Activated CD4-positive, alpha-beta memory T cell treated with anti-CD3 and anti-CD28 coated beads, Interleukin-2, amount 10 ng/mL, durations not matched to agents 7 days and 5 days (primary cell): ENCODE measurements at places on chromosomes 16 and 17.
A peak's percentile ranks its signal among the peaks of the same experiment; 100 is the strongest.

DNA sequence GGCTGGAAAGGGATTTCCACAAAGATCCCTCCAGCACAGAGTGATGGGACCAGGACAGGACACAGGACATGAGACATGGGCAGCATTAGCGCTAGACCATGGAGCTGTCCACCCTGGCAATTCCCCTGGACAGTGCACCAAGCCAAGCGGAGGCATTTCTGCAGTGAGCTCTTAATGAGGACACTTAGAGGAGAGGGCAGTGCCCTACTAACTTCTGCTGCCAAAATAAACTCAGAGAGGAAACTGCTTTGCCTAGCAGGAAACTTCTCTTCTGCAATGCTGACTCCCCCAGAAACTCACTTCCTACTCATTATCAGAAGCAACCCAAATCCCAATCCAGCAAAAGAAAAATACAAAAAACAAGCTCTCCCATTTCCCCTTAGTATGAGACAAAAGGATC lies 119.2 kb downstream of the HS3ST2 start:
- no peak for DNase-seq

DNA sequence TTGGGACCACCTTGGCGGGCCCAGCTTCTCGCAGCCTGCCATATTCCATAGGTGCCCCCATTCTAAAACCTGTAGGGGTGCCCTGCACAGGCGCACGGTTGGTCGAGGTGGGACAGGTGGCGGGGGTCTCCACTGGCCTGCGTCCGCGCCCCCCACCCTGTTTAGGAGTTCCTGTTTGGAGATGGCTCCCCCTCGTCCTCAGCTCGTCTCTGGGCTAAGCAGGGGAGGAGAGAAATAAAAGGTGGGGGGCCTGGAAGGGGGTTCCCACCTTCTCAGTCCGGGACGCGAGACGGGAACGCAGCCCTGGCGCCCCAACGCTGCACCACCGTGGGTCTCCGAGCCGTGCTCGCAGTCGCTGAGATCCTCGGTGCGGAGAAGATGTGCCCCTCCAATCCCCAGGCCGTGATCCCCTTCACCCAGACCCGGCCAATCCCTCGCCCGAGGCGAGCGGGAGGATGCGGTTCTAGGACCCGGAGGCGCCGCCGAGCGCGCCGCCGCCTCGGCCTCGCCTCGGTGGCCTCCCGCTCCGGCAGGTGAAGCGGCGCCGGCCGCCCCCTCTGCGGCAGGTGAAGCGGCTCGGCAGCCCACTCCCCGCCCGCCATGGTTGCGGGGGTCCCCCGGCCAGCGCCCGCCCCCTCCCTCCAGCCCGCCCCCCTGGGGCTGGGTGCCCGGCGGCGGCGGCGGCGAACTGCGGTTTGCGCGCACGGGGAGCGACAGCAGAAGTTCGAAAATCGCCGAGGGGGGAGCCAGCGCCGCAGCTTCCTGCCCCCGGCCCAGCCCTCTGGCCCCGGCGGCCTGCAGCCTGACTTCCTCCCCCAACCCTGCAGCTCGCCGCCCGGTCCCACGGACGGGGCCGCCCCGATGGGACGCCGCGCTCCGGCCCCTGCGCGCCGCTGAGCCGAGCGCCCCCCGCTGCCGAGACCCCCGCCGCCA lies at the start of gene FMNL1:
TSS of gene FMNL1 (plus strand) at position 805 of the 933 bp plus-strand sequence. CDS start 240 bp downstream, outside the sequence.
- DNase-seq, result peak; percentile 81

- DNase-seq, result no peak
These were observed 314.2 kb downstream of the CPPED1 start for GRCh38 chr16:12489357-12489990.

DNA sequence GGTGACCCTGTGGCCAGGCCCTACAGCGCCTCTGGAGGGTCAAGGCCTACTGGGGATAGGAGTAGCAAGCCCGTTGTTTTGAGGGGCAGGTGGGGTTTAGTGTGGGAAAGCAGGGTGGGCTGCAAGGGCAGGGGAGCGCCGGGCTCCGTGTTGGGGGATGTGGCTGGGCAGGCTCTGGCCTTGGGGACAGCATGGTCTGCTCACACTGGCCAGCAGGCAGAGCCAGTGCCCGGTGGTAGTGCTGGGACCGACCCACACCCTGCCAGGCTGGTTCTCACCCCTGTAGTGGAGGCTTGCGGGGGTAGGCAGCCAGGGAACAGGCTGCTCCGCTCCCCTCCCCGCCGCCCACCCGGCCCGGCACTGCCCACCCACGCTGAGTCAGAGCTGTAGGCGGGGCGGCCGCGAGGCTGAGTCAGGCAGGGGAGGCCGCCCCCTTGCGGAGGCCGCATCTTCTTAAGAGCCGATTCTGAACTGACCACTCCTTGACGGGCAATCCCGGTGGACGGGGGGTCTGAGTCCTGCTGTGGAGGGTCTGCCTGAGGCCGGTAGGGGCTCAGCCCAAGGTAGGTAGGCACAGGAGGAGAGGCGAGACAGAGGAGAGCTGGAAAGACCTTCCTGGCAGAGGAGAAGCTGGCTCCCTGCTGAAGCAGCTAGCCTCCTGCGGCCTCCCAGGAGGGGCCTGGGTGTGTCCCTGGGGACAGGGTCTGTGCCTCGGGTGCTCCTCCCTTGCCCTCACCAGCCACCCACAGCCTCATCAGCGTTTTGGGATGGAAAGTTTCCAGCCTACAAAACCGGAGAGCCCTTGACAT lies 62.4 kb downstream of the BAIAP2 start:
- peak; percentile 48 for DNase-seq

GRCh38 chr17:8872705-8873435 lies 5.4 kb upstream of the PIK3R6 start:
- DNase-seq, result no peak

DNA sequence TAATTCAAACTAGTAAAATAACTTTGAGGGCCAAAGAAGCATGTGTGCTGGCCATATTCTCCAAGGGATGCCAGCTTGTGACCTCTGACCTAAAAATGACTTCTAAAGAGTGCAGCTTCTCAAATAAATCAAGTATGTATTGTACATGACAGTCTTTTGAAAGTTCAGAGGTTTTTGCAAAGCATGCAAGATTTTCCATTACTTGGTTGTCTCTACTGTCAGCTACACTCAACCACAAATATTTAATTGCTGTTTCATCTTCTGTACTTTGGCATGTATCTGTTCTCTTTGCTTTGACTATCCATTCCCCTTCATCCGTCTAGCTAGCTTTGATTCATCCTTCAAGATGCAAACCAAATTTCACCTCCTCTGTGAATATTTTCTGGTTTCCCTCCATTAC lies 121.9 kb upstream of the HS3ST2 start:
- no peak for DNase-seq

GRCh38 chr17:82330322-82331239 lies 3.0 kb downstream of the SECTM1 start:
- no peak for DNase-seq

- no peak for DNase-seq
These were observed 7.0 kb upstream of the ARHGAP23 start for GRCh38 chr17:38421171-38421841.

DNA sequence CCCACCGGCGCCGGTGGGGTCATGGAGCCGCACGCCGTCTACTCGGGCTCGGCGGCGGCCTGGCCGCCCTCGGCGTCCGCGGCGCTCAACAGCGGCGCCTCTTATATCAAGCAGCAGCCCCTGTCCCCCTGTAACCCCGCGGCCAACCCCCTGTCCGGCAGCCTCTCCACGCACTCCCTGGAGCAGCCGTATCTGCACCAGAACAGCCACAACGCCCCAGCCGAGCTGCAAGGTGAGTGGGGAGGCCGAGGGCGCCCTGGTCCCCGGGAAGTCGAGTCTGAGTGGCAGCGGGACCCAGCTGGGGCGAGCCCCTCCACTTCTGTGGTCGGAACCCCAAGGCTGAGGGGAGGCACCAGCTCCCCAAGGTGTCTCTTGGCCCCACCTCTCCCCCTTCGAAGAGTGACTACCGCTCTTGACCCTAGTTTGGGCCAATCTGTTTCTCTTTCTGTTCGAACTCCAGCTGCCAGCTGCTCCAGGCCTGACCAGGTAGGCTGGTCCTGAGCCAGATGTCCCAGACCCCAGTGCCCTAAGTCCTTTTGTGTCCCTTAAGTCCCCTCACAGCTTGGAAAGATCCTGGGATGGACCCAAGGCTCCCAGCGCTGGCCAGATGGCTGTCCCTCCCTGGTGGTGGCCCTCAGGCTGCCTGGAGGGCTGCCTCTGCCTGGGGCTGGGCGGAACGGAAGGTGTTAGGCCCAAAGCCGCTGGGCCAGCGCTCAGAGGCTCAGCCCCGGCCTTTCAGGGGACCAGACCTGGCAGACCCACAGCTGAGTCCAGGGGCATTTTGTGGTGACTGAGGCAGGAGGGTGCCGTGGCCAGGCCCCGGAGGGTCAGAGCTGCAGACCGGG lies 1.2 kb downstream of the FOXF1 start:
- DNase-seq, result no peak

GRCh38 chr17:3002538-3003295 lies 60.7 kb downstream of the OR1D5 start:
- no peak for DNase-seq

- DNase-seq, result peak; percentile 18
These were observed 58.7 kb downstream of the PLXDC1 start for GRCh38 chr17:39092692-39093230.

DNA sequence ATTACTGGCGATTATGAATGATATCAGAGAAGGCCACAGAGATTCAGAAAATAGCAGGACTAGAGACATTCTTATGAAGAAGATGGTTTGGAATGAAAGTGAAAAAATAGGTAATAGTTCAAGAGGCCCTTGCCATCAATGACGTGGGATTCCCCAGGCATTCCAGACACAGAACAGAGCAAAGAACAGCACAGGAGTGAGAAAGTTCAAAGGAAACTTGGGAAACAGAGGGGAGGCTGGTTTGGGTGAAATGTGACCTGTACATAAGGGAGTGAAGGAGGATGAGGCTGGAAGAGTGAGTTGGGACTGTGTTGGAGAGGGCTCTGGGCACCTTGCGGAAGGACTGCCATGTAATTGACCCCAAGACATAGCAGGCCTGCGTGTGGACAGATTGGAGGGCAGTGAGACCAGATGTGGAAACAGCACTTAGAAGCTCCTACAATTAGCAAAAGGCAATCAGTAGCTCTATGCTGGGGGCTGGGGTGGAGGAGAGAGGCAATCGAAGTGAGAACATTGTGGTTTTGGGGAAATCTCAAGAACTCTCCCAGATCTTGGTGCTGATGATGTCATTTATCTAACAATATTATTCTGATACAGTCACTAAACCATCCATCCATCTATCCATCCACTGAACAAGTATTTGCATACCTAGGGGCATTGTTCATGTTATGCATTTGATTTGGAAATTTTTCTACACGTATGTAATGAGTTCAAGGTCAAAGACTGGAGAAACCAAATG lies 365.3 kb upstream of the ZFHX3 start:
- no peak for DNase-seq

DNA sequence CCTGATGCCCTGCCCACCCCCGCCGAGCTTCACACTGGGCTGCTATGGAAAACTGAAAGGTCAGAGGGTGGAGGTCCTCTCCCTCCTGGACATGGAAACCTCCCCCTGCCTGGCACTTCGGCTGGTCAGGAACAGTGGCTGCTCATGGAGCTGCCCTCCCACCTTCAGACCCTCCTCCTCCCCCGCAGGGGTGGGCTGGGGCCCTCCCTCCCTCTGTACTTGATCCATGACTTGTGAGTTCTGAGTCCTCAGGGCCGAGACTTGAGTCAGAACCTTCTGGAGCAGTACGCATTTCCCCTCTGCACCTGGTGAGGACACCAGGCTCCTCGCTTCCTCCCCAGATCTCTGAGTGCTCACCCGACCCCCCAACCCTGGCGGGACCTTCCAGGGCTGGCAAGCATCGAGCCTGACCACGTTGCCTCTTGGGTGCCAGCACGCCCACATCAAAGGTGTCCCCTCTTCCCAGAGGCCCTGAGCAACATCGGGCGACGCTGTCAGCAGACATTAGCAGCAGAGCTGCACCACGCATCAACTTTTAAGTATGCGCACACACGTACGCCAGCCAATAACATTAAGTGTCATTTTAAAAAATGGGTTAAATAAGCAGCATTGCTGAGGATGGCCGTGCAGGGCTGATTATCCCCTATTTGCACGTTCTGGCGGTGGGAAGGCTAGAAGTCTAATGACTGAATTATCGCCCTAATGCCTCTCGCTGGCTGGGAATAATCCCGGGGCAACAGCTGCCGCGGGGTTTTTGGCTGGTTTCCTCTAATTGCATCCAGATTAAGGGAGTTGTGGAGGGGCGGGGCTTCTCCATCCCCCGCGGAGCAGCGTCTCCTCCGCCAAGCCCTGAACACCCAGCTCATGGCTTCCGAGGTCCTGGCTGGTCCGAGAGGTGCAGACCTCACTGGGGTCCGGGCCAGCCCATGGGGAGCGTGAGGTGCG lies 98.0 kb downstream of the TBC1D16 start:
- no peak for DNase-seq

DNA sequence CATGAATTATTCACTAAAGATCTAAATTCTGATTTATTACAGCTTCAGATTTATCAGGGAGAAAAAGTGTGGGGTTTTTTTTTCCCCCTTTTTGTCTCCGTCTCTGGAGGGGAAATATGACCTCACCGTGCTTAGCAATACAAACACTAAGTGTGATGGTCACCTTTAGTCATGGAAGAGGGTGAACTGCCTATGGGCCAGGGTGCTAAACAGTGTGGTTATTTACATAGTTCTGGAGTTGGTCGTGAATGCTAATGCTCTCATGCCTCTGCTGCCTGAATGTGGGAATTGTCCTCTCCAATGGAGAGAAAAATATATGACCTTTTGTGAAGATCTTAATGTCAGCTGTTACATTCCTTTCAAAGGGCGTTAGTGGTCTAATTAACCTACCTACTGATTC lies 44.8 kb upstream of the MSI2 start:
- no peak for DNase-seq

DNA sequence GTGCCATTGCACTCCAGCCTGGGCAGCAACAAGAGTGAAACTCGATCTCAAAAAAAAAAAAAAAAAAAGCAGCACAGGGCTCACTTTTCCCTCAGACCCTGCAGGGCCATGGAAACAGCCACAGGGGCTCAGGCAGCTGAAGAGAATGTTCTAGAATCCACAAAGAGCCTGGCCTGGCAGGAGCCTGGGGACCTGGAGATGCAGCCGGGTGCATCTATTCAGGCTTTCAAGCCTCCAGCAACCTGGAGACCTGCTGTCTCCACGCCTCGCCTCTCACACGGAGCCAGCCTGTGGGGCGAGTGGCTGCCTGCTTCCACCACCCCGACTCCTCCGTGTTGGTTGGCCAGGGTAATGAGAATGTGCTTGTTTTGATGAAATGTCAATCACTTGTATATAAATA lies 44.0 kb upstream of the MEAK7 start:
- no peak for DNase-seq

- DNase-seq, result no peak
These were observed 312.7 kb upstream of the KCNJ16 start for GRCh38 chr17:69762359-69762758.

GRCh38 chr16:30840611-30841010 lies 53.3 kb downstream of the BCL7C start:
- DNase-seq, result no peak

DNA sequence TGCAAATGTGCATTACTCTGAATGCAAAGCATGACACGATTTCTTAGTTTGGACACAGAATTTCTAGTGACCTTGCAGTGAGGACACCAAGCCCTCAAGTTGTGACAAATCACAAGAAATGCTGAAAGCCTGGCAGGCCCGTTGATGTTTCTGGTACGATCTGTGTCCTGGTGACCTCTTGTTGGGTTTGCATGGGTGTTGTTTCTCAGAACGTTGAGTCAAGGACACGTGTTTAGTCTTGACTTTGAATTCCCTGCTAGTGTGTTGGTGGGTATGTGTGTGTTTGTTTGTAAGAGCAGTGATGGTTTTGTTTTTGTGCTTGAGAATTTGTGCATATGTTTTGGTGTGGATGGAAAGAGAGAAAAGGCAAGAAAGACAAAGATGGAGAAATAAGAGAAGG lies 37.8 kb upstream of the MAF start:
- peak; percentile 35 for DNase-seq

GRCh38 chr16:21184834-21185233 lies 26.4 kb downstream of the LDAF1 start:
- DNase-seq, result no peak

- DNase-seq, result no peak
These were observed 39.4 kb downstream of the PLCG2 start for GRCh38 chr16:81818568-81818896.

- no peak for DNase-seq
These were observed 24.0 kb downstream of the LIMD2 start for GRCh38 chr17:63675607-63676546.
